NCI-H774 (cell line): ENCODE measurements at places on chromosomes 3 and 15.

DNA sequence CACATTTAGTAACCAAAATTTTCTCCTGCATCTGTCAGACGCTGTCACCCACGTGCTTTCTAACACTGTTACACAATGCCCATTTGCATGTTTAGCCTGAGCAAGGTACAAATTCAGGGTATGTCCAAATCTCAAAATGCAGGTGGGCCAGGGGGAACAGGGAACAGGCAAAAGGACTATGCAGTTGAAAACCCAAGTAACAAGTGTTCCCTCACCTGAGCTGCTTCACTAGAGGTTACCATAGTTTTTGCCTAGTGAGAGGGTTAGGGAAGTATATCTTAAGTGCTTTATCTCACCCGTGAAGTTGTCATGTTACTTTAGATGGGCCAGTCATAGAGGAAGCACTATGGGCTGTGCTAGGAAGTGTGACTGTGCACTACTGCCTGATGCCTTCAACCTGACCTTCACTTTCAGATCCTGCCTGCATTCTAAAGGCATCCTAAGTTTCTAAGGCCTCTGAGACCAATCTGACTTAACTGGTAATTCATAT lies 6.0 kb upstream of the TMEM87A start:
- DNase-seq, result no peak

- no peak for DNase-seq
Observed at GRCh38 chr3:42635111-42635510, 18.4 kb upstream of the ZBTB47 start.

DNA sequence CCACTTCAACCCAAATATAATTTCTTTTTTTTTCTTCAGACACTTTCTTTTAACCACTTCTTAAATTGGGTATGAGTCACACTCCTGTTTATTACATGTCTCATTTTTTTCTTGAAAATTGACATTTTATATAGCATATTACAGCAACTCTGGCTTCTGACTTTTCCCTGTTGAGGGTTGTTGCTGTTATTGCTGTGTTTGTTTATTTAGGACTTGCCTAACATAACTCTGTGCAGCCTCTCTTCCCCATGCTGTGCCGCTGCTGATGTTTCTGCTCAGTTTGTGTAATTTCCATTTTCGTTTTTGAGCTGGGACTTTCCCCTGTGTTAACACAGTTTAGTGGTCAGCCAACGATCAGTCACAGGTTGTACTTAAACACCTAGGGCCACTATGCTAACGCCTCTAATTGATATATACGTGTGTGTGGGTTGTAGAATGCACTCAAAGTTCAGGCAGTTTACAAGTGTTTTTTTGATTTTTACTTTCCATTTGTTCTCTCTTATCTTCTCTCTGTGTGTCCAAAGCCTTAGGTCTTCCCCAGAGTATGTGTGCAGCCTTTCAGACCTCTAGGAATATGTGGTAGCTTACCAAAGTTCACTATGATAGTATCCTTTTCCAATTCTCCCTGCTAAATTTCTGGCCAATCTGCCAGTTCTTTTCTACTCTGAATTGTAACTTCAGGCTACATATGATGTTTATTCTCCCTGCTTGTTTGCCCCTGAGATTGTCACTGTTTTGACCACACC lies 337.2 kb downstream of the ZBTB20 start:
- DNase-seq, result no peak

DNA sequence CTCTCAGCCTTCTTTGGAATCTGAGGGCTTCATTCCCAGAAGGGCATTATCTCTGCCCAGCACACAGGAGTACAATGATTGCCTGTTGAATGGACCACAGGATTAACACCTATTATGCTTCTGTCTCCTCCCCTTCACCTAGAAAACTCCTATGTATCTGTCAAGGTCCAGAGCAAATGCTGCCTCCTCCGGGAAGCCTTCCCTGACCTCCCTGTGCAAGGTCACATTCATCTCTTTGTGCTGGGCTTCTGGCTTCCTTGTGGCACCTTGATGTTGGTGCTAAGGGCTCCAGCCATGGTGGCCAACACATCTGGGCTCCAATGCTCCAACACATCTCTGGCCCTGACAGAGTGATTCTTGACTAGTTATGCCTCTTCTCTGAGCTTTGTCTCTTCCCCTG lies 49.9 kb upstream of the ATP2B2 start:
- no peak for DNase-seq

DNA sequence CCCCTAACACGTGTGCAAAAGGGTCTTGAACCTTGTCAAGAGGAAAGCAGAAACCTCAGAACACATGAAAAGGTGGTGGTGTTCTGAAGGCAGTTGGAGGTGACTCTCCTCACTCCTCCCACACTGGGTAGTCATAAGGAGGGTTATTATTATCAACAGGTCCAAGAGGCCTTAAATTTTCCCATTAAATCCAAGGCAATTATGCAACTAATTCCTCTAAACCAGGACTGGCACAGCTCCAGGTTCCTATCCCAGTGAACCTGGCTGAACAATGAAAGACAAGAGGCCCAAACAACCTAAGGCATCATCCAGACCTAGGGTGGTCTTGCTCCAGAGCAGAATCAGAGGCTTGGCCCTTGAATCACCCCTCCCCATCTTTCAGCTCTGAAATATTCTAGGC lies 15.0 kb downstream of the MYLK start:
- no peak for DNase-seq

DNA sequence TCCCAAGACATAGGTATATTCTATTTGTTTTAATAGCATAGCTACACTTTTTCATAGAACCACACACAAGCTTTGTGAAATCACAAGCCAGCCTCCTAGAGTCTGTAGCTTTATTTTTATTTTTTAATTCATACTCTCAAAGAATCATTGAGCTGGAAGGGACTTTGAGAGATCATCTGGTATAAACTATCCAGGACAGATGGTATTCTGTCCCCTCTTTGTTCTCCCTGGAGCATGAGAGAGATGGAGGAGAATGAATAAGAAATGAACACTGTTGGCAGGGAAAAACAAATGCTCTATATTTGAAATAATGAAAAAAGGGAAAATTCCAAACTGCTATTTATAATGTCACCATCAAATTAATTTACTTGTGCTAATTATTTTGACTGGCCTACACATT lies 338.7 kb upstream of the IL12A start:
- DNase-seq, result no peak

GRCh38 chr3:127669541-127670228 lies 3.1 kb upstream of the ABTB1 start:
- no peak for DNase-seq
